ENCODE measurements at places on chromosomes 5 and 9.

DNA sequence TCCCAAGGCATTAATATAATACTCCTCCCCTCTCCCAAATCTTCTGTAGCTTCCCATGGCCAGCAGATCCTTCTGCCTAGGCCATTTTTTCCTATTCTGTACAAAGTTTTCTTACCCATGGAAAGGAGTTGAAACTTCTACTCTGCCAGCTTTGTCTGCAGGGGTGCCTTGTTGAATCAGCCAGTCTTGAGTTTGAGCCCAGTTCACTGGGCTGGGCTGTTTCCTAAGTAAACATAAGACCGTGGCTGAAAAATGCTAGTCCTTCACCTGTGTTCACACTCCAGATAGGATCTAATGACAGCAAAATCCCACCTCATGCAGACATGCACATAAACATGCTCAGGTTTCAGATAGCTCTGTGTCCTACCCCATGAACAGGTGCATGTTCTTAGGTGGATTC lies 10.4 kb downstream of the TEX48 start:
- no peak for DNase-seq

DNA sequence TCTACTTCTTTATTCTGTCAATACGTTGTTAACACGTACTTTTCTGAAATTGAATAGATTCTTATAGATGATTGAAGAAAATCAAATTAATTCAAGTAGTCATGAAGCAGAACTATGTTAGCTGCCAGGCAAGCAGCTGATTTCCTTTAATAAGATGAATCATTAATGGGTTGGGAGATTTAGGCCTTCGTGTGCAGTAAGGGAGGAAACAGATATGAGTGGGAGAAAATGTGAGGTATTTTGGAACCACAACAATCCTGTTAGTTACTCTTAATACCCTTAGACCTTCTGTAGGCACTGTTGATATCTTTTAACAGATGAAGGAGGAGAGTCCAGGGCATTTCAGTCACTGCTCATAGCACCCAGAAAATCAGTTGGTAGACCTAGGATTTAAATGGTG lies 121.0 kb downstream of the AOPEP start:
- DNase-seq = no peak

- DNase-seq = no peak
Observed at GRCh38 chr5:161373345-161373707, 173.2 kb downstream of the GABRB2 start.

- no peak for DNase-seq
Observed at GRCh38 chr5:59275510-59276324, 617.8 kb downstream of the PDE4D start.

DNA sequence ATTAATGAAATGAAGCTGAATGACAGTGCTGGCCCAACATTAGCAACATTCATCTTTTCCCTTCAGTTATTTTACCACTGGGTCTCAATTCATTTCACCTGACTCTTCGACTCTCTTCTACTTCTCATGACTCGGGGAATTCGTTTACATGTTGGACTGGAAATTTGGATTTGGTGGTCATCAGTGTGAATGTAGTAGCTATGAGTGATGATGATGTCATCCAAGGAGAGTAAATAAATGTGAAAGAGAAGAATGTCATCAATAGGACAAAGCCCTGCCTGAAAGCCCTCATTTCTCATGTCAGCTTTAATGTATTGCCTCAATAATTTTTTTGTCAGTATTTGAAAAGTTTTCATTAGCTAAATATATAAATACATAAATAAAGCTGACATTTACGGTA lies 21.9 kb upstream of the CFAP95 start:
- DNase-seq = no peak

GRCh38 chr9:106860721-106861639 lies 2.0 kb upstream of the ZNF462 start:
- DNase-seq = no peak

GRCh38 chr5:93821891-93822415 lies 80.6 kb upstream of the POU5F2 start:
- no peak for DNase-seq

Data from hypothalamus (tissue), 51 donors.